ENCODE measurements at places on chromosomes 7 and 10.

DNA sequence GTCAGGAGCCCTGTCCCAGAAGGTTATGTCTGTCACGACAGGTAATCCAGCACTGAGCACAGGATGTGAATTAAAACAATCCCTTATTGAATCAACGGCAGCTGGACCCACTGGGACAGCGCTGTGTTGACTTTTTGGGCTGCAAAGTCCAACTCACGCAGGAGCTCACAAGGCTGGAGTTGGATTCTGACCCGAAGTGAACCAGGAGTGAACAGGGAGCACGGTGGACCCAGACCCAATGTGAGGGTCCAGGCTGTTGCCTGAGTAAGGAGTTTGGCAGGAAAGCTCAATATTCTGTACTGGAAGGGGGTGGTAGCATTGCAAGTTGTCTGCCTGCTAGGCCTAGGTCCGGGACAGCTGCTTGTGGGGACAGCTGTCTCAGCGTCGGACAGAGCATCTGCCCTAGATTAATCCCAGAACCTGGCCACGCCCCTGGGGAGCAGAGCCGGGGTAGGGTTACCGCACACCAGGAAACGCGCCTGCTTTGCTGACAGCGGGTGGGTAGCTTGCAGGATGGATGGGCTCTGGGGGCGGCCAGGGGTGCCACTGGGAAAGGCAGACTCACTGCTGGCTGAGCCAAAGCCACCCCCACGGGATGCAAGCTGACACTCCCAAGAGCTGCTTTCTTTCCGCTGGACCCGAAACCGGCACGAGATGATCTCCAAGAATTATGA lies 24.0 kb downstream of the COL26A1 start:
- H3K36me3 ChIP-seq: no peaks in the 10 kb centered on the region
- peak; percentile 79 for DNase-seq
- H3K4me3 ChIP-seq: peak overlapping the region; percentile 28
- peaks cover 27% of the 10 kb centered on the region for H3K4me1 ChIP-seq

DNA sequence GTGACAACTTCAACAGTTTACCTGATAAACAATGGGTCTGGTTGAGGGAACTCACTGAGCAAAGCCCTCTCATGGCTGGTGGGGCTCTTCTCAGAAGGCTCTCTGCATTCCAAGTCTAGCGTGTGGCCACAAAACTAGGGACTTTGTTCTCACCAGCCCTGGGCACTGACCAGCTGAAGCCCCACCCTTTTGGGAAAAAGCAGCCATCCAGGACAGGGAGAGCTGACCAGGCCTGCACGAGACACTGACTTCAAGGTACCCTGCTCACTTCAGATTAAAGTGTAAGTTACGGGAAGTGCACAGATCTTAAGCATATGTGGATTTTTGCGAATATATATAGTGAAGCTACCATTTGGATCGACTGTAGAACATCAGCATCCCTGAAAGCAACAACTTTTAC lies 67.4 kb upstream of the LRRC4 start:
- H3K4me3 ChIP-seq: no peak overlapping the region
- H3K4me1 ChIP-seq: no peaks in the 10 kb centered on the region
- no peak for DNase-seq
- H3K36me3 ChIP-seq: no peaks in the 10 kb centered on the region
- H3K27ac ChIP-seq: no peak overlapping the region

DNA sequence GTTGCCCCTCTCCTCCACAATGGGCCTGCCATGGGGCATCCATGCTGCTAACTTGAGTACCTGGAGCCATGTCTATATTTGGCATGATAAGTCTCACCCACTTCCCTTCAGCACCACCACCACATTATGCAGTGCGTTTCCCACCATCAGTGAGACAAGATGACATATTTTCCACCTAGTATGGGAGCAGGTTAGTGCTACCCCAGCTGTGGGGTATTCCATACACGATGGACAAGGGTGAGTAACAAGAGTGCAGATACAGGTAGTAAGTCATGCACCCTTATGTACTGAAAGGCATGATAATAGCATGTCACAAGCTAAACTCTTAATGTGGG lies 21.2 kb upstream of the OR2AE1 start:
- 0 out of 2 replicates have a peak, but pooled peaks cover 4% of the 10 kb centered on the region for H3K36me3 ChIP-seq
- no peak overlapping the region for H3K27ac ChIP-seq
- no peak overlapping the region for H3K4me3 ChIP-seq
- DNase-seq: no peak
- H3K27me3 ChIP-seq: no peaks in the 10 kb centered on the region

- H3K27me3 ChIP-seq: no peaks in the 10 kb centered on the region
- no peak for DNase-seq
- H3K27ac ChIP-seq: no peak overlapping the region
- H3K4me1 ChIP-seq: no peaks in the 10 kb centered on the region
- H3K36me3 ChIP-seq: no peaks in the 10 kb centered on the region
Measured at GRCh38 chr10:43054593-43054992, 22.3 kb upstream of the RET start.

GRCh38 chr7:90842430-90842788 lies 246.3 kb downstream of the CDK14 start:
- H3K27ac ChIP-seq: no peak overlapping the region
- H3K4me1 ChIP-seq: no peaks in the 10 kb centered on the region
- no peak overlapping the region for H3K4me3 ChIP-seq
- no peaks in the 10 kb centered on the region for H3K27me3 ChIP-seq
- no peak for DNase-seq

- no peak overlapping the region for H3K27ac ChIP-seq
- H3K4me3 ChIP-seq: no peak overlapping the region
Measured at GRCh38 chr10:120204877-120205276, 252.2 kb upstream of the PLPP4 start.

DNA sequence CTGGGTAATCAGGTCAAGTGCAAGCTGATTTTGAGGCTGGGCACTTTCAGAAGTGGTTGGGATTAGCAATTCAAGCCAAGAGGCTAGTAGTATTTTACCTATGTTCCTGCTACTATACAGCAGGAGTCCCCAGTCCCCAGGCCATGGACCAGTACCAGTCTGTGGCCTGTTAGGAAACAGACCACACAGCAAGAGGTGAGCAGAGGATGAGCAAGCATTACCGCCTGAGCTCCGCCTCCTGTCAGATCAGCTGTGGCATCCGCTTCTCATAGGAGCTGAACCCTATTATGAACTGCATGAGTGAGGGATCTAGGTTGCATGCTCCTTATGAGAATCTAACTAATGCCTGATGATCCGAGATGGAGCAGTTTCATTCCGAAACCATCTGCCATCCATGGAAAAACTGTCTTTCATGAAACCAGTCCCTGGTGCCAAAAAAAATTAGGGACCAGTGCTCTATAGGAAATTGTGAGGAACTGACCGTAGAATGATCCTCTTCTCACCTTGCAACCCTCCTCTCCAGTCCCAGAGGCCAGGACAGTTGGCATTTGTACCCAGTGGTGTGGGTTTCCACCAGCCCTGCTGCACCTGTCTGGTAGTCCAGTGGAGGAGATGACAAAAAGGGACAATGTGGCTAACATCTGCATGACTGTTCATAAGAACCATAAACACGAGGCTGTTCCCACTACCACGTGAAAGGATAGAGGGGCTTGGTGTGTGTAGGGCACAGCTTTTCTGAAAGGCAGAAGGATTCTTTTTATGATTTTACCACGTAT lies 172.5 kb downstream of the KIAA1217 start:
- peaks cover 16% of the 10 kb centered on the region for H3K4me1 ChIP-seq
- no peak overlapping the region for H3K27ac ChIP-seq
- DNase-seq: no peak

DNA sequence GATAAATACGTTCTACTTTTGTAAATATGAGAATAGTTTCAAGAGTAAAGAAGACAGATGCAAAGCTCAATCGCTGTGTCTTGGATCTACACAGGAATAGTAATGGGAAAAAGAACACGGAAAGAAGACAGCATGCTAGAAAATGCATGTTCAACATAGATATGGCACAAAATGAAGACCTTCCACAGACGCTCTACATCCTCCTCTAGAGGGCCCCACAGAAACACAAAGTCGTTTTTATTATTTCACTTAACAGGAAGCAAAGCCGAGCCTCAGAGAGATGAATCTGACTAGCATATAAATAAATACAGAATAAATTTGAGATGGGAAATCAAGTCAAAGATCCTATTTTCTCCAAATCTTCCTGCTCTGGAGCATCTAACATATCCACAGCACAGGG lies 292.6 kb downstream of the PARD3 start:
- H3K36me3 ChIP-seq: no peaks in the 10 kb centered on the region
- H3K4me1 ChIP-seq: peaks cover 8% of the 10 kb centered on the region
- no peak overlapping the region for H3K4me3 ChIP-seq
- H3K27ac ChIP-seq: no peak overlapping the region

GRCh38 chr7:20831451-20831850 lies 44.8 kb upstream of the SP8 start:
- 0 out of 2 replicates have a peak overlapping the region, but pooled peaks have one; percentile 2 for H3K4me3 ChIP-seq
- DNase-seq: no peak
- peaks cover 25% of the 10 kb centered on the region for H3K4me1 ChIP-seq

GRCh38 chr10:120598386-120598785 lies 141.4 kb downstream of the PLPP4 start:
- H3K4me3 ChIP-seq: no peak overlapping the region
- H3K27ac ChIP-seq: no peak overlapping the region

- DNase-seq: no peak
- no peaks in the 10 kb centered on the region for H3K4me1 ChIP-seq
- H3K36me3 ChIP-seq: no peaks in the 10 kb centered on the region
- no peaks in the 10 kb centered on the region for H3K27me3 ChIP-seq
Measured at GRCh38 chr10:28370107-28370835, 67.4 kb upstream of the MPP7 start.

GRCh38 chr7:4159761-4160554 lies 522.1 kb upstream of the FOXK1 start:
- no peaks in the 10 kb centered on the region for H3K36me3 ChIP-seq
- H3K27me3 ChIP-seq: no peaks in the 10 kb centered on the region
- no peak overlapping the region for H3K4me3 ChIP-seq
- no peaks in the 10 kb centered on the region for H3K4me1 ChIP-seq
- no peak for DNase-seq

- H3K36me3 ChIP-seq: no peaks in the 10 kb centered on the region
- no peaks in the 10 kb centered on the region for H3K27me3 ChIP-seq
- H3K4me1 ChIP-seq: no peaks in the 10 kb centered on the region
- H3K27ac ChIP-seq: no peak overlapping the region
- DNase-seq: no peak
- H3K4me3 ChIP-seq: no peak overlapping the region
Measured at GRCh38 chr10:119642556-119643111, 8.5 kb upstream of the BAG3 start.

DNA sequence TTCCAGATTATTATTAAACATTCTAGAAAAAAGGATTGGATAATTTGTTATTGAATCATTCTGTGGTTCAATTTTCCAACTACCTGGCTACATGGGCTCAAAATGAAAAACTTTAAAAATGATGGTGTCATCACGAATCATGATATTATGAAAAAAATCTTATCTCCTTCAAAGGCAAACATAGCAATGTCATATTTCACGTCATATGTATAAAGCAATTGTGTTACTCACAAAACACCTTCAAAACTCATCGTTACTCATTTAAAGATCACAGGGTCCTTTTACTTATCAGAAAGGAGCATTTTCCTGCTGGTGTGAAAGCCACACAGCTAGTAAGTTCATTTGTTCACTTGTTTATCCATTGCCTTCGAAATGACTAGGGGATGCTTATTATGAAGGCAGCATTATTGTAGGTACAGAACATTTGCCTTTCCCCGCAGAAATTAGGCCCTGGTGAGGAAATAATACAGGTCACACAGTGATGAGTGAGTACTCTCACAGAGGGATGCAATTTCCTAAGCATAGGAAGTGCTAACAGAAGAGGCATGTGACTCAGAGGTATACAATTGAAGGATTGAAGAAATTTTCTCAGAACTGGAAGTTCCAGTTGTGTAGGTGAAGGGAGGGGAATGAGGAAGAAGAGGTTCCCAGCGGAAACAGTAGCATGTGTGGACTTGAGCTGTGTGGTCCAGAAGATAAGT lies 478.7 kb downstream of the INHBA start:
- peaks cover 44% of the 10 kb centered on the region for H3K27me3 ChIP-seq
- no peak overlapping the region for H3K4me3 ChIP-seq
- H3K36me3 ChIP-seq: no peaks in the 10 kb centered on the region
- peaks cover 4% of the 10 kb centered on the region for H3K4me1 ChIP-seq
- no peak for DNase-seq
- H3K27ac ChIP-seq: no peak overlapping the region

GRCh38 chr10:125757742-125758141 lies 17.9 kb downstream of the MMP21 start:
- no peak overlapping the region for H3K4me3 ChIP-seq
- H3K4me1 ChIP-seq: peaks cover 3% of the 10 kb centered on the region
- H3K27ac ChIP-seq: no peak overlapping the region
- no peaks in the 10 kb centered on the region for H3K27me3 ChIP-seq
- H3K36me3 ChIP-seq: peaks cover 56% of the 10 kb centered on the region

DNA sequence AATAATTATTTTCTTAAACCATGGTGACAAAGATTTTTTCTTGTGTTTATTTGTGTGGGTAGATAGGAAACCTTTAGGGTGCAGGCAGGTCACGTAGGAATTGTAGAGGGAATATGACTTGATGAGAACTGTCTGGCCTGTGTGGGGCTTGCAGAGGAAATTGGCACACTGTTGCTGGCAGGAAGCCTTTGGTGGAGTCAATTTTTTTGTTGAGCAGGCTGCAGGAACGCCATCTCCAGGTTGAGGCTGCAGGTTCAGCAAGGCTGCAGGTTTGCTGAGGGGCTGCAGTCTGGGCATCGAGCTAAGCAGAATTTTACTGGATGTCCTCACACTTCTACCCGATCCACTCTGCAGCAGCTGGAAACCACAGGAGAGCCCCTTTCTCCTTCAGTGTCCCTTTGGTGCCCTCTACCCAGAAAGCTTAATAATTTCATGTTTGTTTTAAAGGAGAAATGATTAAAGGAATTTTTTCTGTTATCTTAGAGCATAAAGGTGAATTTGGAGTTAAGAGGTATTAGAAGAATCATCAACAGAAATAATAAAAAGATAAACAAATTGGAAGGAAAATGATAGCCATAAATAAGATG lies 37.0 kb downstream of the TBC1D12 start:
- H3K36me3 ChIP-seq: no peaks in the 10 kb centered on the region
- no peaks in the 10 kb centered on the region for H3K4me1 ChIP-seq
- no peak overlapping the region for H3K4me3 ChIP-seq
- no peak overlapping the region for H3K27ac ChIP-seq
- H3K27me3 ChIP-seq: no peaks in the 10 kb centered on the region

Data from GM23338 (cell line).